ENCODE measurements at places on chromosomes 6 and 20. TPM values are rescaled to one million over a fixed set of nuclear protein-coding genes. Genes with fewer than 3 reads are reported as not detected.

GRCh38 chr6:97067045-97067444 lies 142.5 kb downstream of the KLHL32 start:
- no peak for DNase-seq

DNA sequence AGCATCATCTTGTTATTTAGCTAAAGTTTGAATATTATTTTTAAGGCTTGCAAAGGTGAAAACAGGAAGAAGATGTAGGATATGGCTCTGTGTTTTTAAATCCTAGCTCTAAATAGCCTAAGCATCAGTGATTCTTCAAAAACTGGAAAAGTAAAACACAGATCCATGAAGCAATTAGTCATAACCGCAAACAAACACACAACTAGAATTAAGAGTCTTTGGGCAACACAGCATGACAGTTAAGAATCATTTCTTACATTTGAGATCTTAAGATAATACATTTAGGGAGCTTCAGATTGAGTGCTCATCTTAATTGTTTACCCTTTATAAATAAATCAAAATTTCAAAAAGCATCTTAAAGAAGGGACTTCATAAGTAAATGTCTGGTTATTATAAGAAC lies 115.8 kb upstream of the MAP7 start:
- no peak for DNase-seq

The SPATA25 gene
- 17.1 TPM for polyA plus RNA-seq

- DNase-seq = peak; percentile 53
Observed at GRCh38 chr6:31180500-31180899, 10.0 kb upstream of the POU5F1 start.

DNA sequence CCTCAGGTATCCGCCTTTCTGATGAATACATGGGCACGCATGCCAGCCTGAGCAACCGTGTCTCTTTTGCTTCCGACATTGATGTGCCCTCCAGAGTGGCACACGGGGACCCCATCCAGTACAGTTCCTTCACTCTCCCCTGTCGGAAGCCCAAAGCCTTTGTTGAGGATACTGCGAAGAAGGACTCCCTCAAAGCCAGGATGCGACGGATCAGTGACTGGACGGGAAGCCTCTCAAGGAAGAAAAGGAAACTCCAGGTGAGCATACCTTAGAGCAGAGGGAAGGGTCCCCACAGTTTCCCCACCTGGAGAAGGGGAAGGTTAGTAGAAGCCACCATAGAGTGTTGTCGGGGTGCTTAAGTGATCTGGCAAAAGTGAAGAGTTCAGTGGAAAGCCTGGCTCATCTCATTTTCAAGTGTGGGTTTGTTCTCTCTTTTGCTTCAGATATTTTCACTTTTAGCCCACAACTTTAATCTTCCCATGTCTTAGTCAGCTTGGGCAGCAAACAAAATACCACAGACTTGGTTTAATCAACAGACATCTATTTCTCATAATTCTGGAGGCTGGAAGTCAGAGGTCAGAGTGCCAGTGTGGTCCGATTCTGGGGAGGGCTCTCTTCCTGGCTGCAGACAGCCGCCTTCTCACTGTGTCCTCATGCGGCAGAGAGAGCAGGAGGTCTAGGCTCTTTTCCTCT lies 133.5 kb upstream of the CLDN20 start:
- no peak for DNase-seq

- no peak for DNase-seq
Observed at GRCh38 chr6:28517964-28518363, 2.4 kb upstream of the GPX6 start.

The ME1 gene
- 1.8 TPM for polyA plus RNA-seq

GRCh38 chr6:168181876-168182275 lies 102.9 kb upstream of the FRMD1 start:
- no peak for DNase-seq

DNA sequence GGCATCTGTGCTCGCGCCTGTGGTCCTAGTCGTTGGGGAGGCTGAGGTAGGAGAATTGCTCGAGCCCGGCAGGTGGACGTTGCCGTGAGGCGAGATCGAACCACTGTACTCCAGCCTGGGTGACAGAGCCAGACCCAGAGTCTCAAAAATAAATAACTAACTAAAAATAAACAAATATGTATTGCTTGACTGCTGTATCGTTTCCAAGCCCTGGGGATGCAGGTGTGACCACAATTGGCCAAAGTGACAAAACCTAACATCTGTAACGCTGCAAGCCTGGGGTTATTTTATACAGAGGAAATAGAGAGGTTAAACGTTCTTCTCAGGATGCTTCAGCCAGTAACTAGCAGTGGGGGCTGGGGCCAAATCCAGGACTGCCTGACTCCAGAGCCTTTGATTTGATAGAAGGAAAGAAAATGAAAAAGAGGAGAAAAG lies 1.9 kb upstream of the SRSF3 start:
- no peak for DNase-seq

- DNase-seq = peak; percentile 45
Observed at GRCh38 chr6:42783876-42784642, 2.2 kb downstream of the BICRAL start.

The SLC4A11 gene
- polyA plus RNA-seq = 0.90 TPM

The RAMACL gene
- polyA plus RNA-seq = not detected

The KIFC1 gene
- 26.8 TPM for polyA plus RNA-seq

Data from muscle of arm (tissue), 14 donors.